Brain microvascular endothelial cell (primary cell): ENCODE measurements at places on chromosomes 7 and 10.
A peak's percentile ranks its signal among the peaks of the same experiment; 100 is the strongest.

- no peak for DNase-seq
Observed at GRCh38 chr7:24601600-24601999, 28.3 kb downstream of the PALS2 start.

GRCh38 chr10:110979611-110980010 lies 60.2 kb downstream of the SHOC2 start:
- DNase-seq = no peak

GRCh38 chr7:49579408-49579807 lies 194.0 kb upstream of the VWC2 start:
- DNase-seq = no peak

GRCh38 chr10:125868372-125868975 lies 12.6 kb downstream of the DHX32 start:
- DNase-seq = peak; percentile 49

DNA sequence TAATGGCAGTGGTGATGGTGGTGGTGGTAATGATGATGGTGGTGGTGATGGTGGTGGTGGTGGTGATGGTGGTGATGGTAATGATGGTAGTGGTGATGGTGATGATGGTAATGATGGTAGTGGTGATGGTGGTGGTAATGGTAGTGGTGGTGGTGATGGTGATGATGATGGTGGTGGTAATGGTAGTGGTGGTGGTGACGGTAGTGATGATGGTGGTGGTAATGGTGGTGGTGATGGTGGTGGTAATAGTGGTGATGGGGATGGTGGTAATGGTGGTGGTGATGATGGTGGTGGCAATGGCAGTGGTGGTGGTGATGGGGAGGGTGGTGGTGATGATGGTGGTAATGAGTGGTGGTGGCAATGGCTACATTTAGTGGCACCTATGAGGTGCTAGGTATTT lies 105.7 kb downstream of the GRK5 start:
- no peak for DNase-seq

DNA sequence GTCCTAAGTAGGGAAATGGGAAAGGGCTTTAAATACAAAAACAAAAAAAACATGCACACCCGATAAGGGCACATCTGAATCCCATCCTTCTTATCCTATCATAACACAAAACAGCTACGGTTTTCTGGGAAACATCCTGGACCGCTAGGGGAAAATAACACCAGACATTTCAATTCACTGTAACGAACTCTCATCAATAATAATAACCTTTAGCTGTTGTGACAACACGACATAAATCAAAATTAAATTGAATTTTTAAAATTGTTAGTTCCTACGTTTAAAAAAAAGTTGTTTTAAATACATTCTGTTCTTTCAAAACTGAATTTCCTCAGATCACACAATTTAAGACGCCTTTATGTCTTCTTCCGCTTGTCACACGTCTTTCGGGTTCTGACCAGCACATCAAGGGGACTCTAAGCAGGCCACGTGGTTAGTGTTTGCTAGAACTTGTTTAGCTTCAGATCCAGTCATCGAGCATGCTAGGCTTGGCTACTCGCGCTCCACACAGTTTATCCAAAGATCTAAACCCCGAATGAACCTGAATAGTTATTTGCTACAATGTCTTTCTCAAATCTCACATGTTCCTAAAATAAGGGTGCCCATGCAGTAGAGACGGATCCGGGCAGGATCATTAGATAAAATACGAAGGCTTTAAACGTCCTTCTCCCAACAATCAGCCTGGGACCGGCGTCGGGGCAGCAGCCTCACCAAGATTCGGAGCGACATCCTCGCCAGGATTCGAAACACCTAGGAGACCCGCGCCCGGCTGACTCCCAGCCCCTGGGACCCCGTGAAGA lies 839 bp downstream of the IKZF5 start:
- DNase-seq = peak; percentile 62

GRCh38 chr10:110901954-110902819 lies 16.8 kb downstream of the BBIP1 start:
- DNase-seq = peak; percentile 35

DNA sequence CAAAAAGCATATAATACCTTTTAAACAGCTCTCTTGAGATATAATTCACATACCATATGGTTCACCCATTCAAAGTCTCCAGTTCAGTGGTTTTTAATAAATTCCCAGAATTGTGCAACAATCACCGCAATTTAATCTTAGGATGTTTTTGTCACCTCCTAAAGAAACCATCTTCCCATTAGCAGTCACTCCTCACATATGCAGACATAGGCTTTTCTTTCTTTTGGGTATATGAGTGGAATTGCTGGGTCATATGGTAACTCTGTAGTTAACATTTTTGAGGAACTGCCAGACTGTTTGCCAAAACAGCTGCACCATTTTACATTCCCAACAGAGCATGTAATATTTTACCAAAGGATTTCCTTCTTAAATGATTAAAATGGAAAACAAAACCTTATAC lies 57.0 kb downstream of the CC2D2B start:
- DNase-seq = no peak

GRCh38 chr10:123580426-123580825 lies 85.7 kb upstream of the GPR26 start:
- DNase-seq = no peak

GRCh38 chr10:110750931-110751330 lies 106.8 kb downstream of the RBM20 start:
- no peak for DNase-seq

- peak; percentile 75 for DNase-seq
Observed at GRCh38 chr10:16987206-16987621, 142.4 kb downstream of the CUBN start.

- no peak for DNase-seq
Observed at GRCh38 chr10:90443342-90443741, 414.5 kb downstream of the HTR7 start.

GRCh38 chr7:50069613-50070012 lies 23.4 kb downstream of the ZPBP start:
- no peak for DNase-seq

- no peak for DNase-seq
Observed at GRCh38 chr10:17134282-17134681, 4.7 kb upstream of the CUBN start.

GRCh38 chr10:18681366-18681765 lies 22.1 kb downstream of the ARL5B start:
- no peak for DNase-seq

DNA sequence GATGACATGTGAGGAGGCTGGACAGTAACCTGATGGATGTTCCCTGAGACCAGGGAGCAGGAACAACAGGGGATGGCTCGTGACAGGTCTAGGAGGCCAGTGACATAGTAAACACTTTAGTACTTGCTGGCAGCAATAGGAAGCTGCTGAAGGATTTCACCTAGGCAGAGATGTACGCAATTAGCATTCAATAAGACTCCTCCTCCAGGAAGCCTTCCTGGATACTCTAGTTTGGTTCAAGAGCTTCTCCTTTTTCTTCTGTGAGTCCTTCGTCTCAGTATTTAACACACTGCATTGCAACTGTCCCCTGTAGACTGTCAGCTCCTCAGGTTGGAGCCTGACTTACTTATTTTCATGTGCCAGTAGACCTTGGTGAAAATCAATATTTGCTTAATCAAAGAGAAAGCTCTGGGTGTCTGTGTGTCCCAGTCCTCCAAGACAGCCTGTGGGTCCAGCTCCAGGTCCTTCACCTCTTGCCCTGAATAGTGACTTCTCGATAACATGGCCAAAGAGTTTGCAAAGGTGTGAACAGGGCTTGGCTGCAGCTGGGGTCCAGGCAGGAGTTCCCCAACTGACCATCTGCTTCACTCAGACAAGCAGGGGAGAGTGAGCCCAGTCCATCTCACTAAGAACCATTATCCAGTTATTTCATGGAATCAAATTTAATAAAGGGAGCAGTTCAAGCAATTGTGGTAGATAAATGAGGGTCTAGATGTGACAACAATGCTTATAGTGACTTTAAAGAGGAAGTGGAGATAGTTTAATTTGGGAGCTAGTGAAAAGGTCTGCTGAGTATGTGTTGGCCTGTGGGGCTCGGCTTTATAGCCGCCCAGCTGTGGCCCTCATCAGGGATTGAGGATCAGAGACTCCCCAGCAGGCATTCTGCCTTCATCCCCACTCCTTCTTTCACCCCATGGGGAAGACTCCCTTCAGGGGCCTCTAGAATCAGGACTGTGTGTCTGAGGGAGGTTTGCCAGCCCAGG lies 9.4 kb downstream of the TMEM273 start:
- no peak for DNase-seq

DNA sequence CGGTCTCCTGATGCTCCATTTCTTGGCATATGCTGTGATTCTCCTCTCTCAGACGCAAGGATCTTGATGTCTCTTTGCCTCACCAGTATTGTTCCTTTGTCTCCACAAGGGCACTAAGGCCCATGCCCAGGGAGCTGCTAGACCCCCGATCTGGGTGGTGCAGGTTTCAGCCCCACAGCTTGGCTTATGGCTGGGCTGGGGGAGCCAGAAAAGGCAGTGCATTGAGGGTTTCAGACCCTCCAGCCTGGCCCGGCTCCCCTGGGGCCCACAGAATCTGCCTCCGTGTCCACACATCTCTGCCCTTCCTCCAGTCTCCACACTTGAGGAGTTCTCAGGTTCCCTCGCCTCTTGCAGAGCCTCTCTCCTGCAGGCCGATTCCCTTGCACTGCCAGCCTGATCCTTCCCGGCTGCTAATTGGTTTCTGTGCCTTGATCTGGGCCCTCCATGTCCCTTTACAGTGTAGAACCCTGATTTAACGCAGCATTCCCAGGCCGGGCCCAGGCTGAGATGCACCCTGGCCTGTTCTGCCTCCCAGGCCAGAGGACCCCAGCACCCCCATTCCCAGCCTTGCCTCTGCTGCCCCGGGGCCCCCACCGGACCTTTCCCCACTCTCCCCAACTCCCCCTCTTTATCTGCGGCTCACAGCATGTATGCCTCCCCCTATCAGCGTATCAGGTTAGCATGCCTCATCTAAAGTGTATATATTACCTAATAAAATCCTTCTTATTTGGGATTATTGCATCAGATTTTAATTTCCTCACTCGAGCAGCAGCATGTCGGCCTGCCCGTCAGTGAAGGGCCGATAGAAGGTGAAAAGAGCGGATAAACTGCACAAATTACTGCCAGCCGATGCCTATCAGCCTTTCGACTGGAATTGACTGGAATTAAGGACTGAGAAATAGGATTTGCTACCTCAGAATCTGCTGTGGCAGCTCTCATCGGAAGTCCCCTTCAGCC lies 145.7 kb downstream of the C10orf105 start:
- DNase-seq = no peak

- DNase-seq = peak; percentile 47
Observed at GRCh38 chr7:143965280-143965679, 10.6 kb downstream of the OR2F1 start.

- DNase-seq = peak; percentile 71
Observed at GRCh38 chr7:78019447-78020135, 221.0 kb downstream of the PHTF2 start.

GRCh38 chr10:77550378-77550777 lies 87.2 kb downstream of the KCNMA1 start:
- no peak for DNase-seq

DNA sequence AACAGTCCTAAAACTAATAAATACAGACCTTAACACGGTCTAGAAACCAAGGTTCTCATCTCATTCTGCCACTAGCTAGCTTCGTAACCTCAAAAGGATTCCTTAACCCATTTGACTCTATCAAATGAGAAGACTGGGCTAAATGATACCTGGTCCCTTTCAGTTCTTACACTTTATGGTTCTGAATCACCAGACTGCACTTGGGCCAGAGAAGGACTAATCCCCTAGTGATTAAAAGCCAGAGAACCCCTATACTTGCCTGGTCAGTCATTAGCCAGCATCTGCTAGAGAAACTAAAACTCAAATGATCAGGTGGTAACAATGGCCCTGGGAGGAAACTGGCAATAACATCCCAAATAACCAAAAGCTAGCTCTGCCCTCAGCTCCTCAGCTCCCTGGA lies 16.8 kb downstream of the TMEM243 start:
- no peak for DNase-seq

GRCh38 chr10:91335147-91335546 lies 75.0 kb upstream of the HECTD2 start:
- no peak for DNase-seq

- DNase-seq = peak; percentile 98
Observed at GRCh38 chr10:29784175-29784773, 149.5 kb upstream of the SVIL start.

GRCh38 chr7:149494738-149495368 lies 2.8 kb downstream of the ZNF746 start:
- DNase-seq = no peak

- no peak for DNase-seq
Observed at GRCh38 chr10:80152820-80153219, 20.3 kb downstream of the PLAC9 start.

GRCh38 chr7:48636391-48637015 lies 287.8 kb upstream of the CDC14C start:
- DNase-seq = no peak

DNA sequence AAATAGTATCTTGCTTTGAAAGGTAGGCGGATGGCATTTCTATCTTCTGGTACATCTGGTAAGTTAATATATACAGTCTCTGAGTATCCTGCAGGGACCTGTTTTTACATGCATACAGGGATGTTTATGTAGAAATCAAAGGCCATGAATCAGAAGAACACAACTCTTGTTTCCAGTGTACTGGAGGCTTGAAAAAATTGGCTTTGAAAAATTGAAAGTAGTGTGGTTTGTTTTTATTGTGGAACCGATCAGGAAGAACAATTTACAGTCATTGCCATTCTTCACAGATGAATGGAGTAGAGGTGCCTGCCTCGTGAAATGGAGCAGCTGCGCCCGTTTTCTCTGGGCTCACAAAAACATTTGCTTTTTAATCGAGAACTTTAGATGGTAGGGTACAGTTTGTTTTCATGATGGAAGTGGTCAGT lies 54.0 kb upstream of the RPA3 start:
- DNase-seq = no peak

- no peak for DNase-seq
Observed at GRCh38 chr7:159031135-159031701, 113.4 kb downstream of the VIPR2 start.

GRCh38 chr7:3805151-3805550 lies 504.1 kb downstream of the SDK1 start:
- peak; percentile 65 for DNase-seq

- peak; percentile 87 for DNase-seq
Observed at GRCh38 chr7:36390199-36391090, 783 bp downstream of the ANLN start.

DNA sequence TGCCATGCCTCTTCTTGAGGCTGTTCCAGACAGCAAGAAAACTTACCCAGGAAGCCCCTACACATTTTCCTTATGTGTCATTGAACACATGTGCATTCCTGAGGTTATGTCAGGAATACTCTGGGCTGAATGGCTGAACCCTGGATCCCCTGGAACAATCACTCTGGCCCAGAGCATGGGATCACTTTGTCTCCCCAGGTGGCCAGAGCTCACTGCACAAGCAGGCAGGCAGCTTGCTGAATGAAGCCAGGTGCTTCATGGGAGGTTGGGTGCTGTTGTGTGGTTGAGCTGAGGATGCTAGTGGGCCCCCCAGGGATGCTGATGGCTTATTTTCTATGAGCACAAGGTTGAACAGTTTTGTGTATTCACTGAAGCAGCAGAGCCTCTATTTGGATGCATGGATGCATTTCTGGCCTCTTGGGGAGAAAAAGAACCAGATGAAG lies 54.7 kb upstream of the NPTX2 start:
- no peak for DNase-seq

- DNase-seq = no peak
Observed at GRCh38 chr10:92203919-92204623, 86.8 kb downstream of the CPEB3 start.
